ENCODE measurements at places on chromosomes 4 and X. TPM values are rescaled to one million over a fixed set of nuclear protein-coding genes. Genes with fewer than 3 reads are reported as not detected.

DNA sequence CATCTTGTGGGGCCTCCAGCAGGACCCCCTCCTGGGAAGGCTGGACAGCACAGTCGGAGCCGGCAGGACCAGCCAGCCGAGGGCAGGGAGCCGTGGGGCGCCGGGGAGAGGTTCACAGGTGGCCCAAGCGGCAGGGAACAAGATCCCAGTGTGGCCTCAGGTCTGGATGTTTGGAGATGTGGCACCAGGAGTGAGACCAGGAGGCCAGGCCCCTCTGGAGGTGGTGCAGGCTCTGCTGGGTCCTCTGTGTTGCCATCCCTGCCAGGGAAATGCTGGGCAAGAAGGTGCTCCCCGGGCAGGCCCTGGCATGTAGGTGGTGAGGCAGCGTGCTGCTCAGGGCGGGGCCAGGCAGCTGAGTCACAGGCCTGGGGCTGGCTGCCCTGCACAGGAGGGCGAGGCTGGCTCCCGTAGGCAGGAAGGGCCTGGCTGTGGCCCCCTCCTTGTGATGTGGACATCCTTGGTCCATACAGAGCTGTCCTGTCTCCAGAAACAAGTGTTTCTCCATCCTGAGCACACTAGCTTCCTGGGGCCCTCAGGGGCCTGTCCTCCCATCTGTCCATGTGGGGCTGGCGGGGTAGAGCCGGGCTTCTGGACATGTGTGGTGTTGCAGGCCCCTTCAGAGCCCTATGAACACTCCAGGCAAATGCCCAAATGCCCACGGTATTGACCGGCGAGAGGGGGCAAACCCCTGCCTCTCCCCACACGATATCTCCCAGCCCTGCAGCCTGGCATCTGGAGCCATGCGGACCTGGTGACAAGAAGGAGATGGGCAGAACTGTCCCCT is 4.8 kb upstream of the HGFAC start:
- H3K27ac ChIP-seq: no peak overlapping the region
- H3K4me3 ChIP-seq: no peak overlapping the region
- no peaks in the 10 kb centered on the region for H3K27me3 ChIP-seq

Gene MPC1L
- not detected for total RNA-seq

GRCh38 chr4:162849937-162850336 is 316.8 kb downstream of the NAF1 start:
- no peaks in the 10 kb centered on the region for H3K4me1 ChIP-seq
- H3K27ac ChIP-seq: no peak overlapping the region
- H3K36me3 ChIP-seq: no peaks in the 10 kb centered on the region
- no peak overlapping the region for H3K4me3 ChIP-seq
- H3K27me3 ChIP-seq: no peaks in the 10 kb centered on the region

GRCh38 chrX:4243759-4244158 is 530.3 kb upstream of the PRKX start:
- no peak for DNase-seq
- no peaks in the 10 kb centered on the region for H3K36me3 ChIP-seq
- H3K27ac ChIP-seq: no peak overlapping the region
- no peaks in the 10 kb centered on the region for H3K4me1 ChIP-seq
- no peaks in the 10 kb centered on the region for H3K27me3 ChIP-seq

- no peak for DNase-seq
- peak overlapping the region; percentile 86 for H3K27ac ChIP-seq
- no peaks in the 10 kb centered on the region for H3K4me1 ChIP-seq
- no peaks in the 10 kb centered on the region for H3K27me3 ChIP-seq
These were observed 554 bp downstream of the CDKL5 start for GRCh38 chrX:18426004-18426320.

Gene MEPE
- total RNA-seq: not detected

GRCh38 chrX:48071064-48071985 is at the start of gene ZNF630:
Gene ZNF630, minus strand, starts transcription at chrX:48071640. Its CDS starts 4,754 bp downstream, at chrX:48066886.
- no peaks in the 10 kb centered on the region for H3K36me3 ChIP-seq
- peak within 1 kb of the TSS; percentile 64 for H3K4me3 ChIP-seq
- DNase-seq: peak; percentile 69
- peak within 1 kb of the TSS; percentile 84 for H3K27ac ChIP-seq

DNA sequence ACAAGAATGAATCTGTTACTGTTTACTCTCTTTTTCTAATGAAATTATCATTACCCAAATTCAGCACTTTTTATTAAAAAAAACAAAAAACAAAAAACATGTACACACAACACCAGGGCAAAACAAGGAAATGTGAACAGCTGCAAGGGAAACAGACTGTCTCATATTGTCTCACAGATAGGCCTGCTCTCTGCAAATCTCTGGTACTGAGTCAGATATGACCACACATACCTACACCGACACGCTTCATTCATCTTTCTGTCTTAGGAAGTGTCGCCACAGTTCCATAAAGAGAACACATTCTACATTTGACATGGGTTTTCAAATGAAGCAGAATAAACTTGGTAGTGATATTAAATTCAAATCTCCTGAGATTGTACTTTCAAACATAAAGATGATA is 92.2 kb upstream of the GPR34 start:
- no peak for DNase-seq
- no peak overlapping the region for H3K27ac ChIP-seq
- H3K27me3 ChIP-seq: no peaks in the 10 kb centered on the region
- H3K36me3 ChIP-seq: no peaks in the 10 kb centered on the region

DNA sequence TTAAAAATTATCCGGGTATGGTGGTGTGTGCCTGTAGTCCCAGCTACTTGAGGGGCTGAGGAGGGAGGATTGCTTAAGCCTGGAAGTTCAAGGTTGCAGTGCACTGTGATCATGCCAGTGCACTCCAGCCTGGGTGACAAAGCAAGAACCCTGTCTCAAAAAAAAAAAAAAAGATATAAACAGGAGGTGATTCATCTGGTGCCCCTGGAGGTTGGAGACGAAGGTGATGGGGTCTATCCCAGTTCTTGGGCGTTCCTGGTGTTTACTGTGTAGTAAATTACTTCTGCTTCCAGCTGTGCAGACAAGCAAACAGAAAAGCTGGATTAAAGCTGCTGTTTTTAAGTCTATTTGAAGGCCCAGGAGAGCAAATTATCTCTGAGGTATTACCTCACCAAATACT is 19.9 kb downstream of the GPKOW start:
- H3K4me3 ChIP-seq: no peak overlapping the region
- H3K27me3 ChIP-seq: no peaks in the 10 kb centered on the region
- no peaks in the 10 kb centered on the region for H3K4me1 ChIP-seq
- H3K27ac ChIP-seq: no peak overlapping the region
- no peaks in the 10 kb centered on the region for H3K36me3 ChIP-seq
- no peak for DNase-seq

GRCh38 chr4:173501592-173502150 is 28.4 kb downstream of the HAND2 start:
- DNase-seq: no peak
- H3K27ac ChIP-seq: no peak overlapping the region
- H3K4me1 ChIP-seq: peaks cover 38% of the 10 kb centered on the region

Gene CT45A2
- total RNA-seq: not detected

DNA sequence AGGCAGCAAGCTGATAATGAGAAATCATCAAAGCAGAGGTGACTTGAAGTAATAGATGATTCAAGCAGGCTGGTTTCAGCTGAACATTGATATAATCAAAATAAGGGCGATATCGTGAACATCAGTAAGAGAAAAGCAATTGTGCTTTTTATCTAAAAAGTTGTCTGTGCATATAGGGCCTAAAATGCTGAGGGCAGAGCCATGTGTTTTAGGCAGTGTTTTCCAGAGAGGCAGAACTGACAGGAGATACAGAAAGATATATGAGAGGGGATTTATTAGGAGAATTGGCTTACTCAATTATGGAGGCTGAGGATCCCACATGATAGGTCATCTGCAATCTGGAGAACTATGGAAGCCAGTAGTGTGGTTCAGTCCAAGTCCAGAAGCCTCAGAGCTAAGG is 136.5 kb upstream of the NPY2R start:
- H3K27me3 ChIP-seq: no peaks in the 10 kb centered on the region
- H3K4me3 ChIP-seq: no peak overlapping the region
- H3K36me3 ChIP-seq: no peaks in the 10 kb centered on the region
- no peak overlapping the region for H3K27ac ChIP-seq
- no peak for DNase-seq

Gene RHOH
- 1.2 TPM for total RNA-seq
